Amniotic epithelial cell (primary cell): ENCODE measurements at places on chromosomes 12 and 14.

- DNase-seq = peak; percentile 77
Observed at GRCh38 chr12:69388371-69388770, 28.8 kb downstream of the YEATS4 start.

GRCh38 chr14:80124794-80125193 is 86.5 kb downstream of the DIO2 start:
- no peak for DNase-seq

GRCh38 chr12:9367828-9368227 is 159.6 kb upstream of the PZP start:
- no peak for DNase-seq

DNA sequence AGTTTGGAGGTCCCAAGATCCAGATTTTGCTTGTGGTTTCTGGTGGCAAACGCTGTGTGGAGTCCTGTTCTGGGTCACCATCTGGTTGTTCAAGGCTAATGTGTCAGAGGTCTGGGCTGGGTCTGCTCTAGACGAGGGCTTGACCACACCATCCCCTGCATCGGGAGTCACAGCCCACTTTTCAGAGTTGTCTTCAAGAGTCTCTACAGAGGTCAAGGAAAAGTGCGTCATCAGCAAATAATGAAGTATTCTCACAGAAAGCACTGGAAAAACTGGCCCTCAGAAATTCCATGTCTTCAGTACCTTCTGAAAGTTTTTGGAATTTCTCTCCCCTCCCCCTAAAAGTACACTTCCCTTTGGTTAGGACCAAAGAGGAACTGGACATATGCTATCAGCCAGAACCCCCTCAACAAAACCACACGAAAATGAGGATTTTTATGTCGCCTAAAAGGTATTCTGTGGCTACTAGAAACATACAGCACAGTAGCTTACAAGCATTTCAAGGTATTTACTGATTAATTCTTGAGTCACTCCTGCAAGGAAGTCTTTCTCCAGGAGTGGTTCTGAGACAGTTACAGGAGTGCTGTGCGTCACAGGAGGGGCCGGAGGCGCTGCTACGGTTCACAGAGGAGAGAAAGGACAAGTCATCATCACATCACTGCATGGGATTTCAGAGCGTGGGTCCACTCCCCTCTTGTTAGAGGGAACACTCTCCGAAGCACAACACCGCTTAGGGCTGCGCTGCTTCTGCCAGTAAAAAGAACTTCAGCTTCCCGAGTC is 35.4 kb downstream of the RAD52 start:
- DNase-seq = peak; percentile 91

DNA sequence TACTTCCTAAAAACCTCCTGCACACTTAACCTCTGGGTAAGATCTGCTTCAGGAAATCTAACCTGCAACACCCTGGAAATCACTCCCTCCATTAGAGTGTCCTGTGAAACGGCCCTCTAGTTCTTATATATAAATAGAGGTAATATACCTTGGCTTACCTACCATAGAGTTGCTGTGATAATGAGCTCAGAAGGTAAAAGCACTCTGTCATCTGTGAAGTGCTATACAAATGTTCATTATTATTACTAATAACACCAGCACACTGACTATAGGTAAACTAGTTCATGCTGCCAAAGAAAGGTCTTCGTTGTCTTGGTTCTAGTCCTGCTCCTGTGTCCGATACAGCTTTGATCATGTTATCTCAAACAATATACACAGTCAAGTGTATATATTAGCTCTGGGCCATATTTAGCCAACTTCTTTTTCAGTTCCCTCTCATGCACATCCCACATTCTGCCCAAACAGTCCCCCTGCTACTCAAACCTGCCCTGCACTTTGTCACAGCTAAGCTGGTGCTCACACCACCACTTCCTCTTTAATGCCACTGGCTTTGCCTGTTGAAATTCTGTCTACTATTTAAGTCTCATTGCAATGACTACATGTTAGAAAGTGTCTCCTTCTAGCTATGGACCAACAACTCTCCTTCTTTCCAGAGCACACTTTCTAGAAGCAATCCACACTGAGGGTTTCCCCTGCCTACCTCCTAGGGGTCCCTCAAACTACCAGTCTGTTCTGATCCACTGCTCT is 5.1 kb downstream of the E2F7 start:
- no peak for DNase-seq

GRCh38 chr14:63448841-63449240 is 94.3 kb downstream of the PPP2R5E start:
- DNase-seq = no peak
